ENCODE measurements at places on chromosomes 4 and X.

GRCh38 chr4:23789762-23790161 lies 100.1 kb downstream of the PPARGC1A start:
- DNase-seq, result no peak

GRCh38 chr4:40812386-40812785 lies 62.6 kb downstream of the NSUN7 start:
- DNase-seq, result no peak

GRCh38 chr4:3482707-3483106 lies 19.6 kb downstream of the DOK7 start:
- no peak for DNase-seq

DNA sequence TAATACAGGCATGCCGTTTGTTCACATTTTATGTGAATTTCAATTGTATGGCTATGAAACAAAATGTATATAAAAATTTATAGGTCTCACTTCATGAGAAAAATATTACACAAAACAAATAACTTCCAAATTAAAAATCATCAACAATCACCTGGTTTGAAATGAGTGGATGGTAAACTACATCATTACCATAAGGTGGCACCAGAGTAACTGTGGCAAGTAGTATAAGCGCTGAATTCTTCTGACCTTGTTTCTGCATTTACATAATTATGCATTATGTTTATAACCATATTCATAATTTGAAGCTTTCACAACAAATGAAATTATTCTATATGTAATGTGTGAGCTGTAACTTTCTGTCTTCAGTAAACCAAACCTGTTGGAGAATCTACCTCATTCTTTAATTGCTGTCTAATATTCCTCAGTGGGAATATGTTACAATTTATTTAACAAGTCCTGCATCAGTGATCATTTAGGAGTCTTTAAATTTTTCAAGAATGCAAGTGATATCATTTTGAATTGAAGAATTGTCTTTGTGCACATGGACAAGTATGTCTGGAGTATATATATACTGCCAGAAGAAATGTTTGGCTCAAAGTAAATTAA lies 55.2 kb downstream of the MMRN1 start:
- no peak for DNase-seq

DNA sequence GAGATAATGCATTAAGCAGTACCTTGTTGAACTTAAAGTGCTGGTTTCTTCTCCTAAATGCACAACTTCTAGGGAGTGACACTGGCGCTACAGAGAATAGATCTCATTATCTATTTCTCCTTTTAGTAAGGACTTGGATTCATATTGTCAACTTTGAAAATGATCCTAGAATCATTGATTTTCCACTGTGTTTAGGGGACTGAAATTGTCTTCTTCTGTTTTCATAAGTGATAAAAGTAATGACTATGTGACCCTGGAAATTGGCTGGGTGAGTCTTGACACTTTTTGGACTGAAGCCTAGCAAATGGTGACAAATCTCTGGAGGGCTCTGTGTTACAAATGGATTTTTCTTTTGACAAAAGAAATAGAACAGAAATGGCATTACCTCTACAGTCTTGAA lies 167.8 kb downstream of the NDST4 start:
- DNase-seq, result no peak

DNA sequence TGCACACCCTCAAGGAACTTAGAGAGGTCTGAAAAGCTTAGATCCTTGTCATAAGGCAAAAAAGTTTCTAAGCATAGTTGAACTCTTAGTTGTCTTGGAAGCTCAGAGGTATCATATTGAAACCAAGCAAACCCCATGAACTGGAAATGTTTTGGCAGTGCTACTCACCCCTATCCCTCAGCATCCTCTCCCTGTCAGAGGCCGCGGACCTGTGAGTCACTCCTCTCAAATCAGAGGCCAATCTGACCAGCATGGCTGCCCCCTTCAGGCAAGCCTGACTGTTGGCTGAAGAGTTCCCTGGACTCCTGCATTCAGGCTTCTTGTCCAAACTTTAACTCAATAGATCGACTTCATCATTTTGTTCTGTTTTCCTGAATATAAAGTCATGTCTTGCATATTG lies 69.4 kb downstream of the KCNIP4 start:
- no peak for DNase-seq

DNA sequence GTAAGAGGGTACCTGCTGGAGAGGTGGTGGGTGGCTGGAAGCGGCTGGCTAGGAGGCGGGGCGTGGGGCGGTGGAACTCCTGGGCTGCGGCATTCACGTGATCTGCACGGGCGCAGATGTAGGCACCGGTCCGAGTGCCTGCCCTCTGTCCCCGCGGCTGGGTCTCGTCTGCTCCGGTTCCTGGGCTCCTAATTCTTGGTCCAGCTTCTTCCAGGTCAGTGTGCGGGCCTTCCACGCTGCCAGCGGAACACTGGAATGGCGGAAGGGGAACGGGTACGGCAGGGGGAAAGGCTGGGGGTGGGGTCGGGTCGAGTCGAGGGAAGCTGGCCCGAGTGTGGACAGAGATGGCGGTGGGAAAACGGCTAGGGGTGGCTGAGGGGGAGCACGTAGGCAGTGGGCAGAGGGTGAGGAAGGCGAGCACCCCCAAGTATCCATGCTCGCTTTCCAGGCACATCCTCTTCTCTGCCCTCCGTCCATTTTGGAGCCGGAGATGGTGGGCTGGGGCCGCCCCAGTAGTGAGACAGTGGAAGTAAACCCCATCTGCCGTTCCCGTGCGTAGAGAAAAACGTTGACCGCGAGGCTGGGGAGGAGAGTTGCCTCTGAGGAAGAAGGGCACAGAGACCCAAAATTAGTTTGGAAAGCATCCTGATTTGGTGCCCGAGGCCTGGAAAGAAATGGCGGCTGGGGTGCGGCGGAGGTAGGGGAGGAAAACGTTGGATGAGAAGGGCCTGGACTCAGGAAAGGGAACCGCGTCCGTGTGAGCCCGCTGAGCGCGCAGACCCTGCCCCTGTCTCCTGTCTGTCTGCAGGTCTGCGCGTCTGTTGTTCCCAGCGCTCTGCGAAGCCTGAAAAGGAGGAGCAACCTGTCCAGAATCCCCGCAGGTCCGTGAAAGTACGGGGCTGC lies at the start of gene TCEAL4:
Gene TCEAL4 (plus strand): TSS at position 105 of the 903 bp plus-strand sequence. CDS start 1,161 bp downstream, outside the sequence.
- DNase-seq, result no peak

Data from stimulated activated CD8-positive, alpha-beta memory T cell treated with anti-CD3 and anti-CD28 coated beads, Interleukin-12 subunit alpha, Interleukin-12 subunit beta, amount 100 ng/mL, for 1 hour (primary cell).